ENCODE measurements at places on chromosomes 12 and 14.

- no peak for DNase-seq
Observed at GRCh38 chr14:99627510-99628381, 17.2 kb upstream of the HHIPL1 start.

DNA sequence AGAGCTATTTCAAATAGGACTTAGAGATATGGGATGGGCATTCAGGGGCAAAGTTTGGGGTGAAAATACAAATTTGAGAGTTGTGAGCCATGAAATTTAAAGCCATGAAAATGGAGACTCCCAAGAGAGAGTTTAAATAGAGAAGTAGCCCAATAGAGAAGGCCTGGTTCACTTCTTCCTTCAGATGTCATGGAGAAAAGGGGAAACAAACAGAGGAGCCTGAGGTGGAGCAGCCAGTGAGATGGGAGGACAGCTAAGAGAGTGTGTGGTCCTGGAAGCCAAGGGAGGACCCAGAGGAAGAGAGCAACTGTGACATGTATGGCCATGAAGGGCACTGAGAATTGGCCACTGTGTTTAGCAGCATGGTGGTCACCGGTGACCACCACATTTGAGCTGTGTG, 12.3 kb upstream of the DYNLL1 start:
- no peak for DNase-seq

GRCh38 chr12:56590237-56590830, 39.8 kb downstream of the BAZ2A start:
- peak; percentile 44 for DNase-seq

DNA sequence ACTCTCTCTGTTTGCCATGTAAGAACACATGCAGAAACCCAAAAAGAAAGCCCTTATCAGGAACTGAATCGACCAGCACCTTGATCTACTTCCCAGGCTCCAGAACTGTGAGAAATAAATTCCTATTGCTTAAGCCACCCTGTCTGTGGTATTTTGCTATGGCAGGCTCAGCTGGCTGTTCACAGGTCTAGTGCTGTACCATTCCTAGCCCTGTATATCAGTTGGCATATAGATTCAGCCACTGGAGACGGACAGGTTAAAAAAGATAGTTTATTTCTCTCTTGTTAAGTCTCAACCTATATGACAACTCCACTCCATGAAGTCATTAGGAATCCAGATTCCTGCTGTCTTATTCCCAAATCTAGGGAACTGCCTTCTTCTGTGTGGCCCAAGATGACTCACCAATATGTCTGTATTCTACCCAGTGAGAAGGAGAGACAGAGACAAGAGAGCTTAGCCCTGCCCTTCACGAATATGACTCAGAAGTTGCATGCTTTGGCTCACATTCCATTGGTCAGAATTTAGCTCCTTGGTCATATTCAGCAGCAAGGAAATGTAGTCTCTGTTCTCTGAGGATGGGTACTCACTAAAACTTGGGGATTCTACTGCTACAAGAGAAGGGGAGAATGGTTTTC, 57.0 kb downstream of the PLEKHG7 start:
- DNase-seq, result peak; percentile 50

GRCh38 chr12:104079024-104079423, 14.7 kb downstream of the HCFC2 start:
- DNase-seq, result no peak

GRCh38 chr14:39426605-39427004, 5.6 kb downstream of the FBXO33 start:
- peak; percentile 19 for DNase-seq

DNA sequence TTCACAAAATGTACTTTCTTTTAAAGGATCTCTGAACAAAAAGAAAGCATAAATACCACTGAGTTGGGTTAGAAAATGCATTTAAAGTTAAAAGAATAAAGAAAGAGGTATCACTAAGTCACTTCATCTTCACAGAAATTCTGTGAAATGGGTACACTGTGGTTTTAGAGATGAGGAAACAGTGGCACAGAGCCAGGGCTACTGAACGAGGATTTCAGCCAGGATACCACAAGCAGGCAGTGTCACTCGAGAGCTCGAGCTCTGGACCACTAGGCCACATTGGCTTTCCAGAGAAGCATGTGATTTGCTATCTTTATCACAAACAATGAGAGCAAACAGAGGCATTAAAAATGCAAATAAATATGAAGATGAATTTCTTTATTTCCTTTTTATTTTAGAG, 51.0 kb downstream of the WDHD1 start:
- no peak for DNase-seq

DNA sequence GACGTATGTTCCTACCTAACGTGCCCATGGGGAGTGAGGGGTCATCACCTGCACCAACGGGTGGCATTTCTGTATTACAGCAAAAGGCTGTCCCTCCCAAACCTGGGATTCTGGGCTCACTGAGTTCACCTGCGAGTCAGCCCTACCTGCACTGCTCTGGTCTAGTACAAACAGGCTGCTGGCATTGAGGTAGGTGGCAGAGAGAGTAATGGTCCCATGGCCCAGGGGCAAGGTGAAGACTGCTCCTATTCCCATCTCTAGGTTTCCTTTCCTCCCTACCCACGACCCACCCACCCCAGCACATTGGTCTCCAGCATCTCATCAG, 421 bp downstream of the SUOX start:
- DNase-seq, result no peak

- DNase-seq, result no peak
Observed at GRCh38 chr12:128761379-128761790, 62.4 kb downstream of the SLC15A4 start.

DNA sequence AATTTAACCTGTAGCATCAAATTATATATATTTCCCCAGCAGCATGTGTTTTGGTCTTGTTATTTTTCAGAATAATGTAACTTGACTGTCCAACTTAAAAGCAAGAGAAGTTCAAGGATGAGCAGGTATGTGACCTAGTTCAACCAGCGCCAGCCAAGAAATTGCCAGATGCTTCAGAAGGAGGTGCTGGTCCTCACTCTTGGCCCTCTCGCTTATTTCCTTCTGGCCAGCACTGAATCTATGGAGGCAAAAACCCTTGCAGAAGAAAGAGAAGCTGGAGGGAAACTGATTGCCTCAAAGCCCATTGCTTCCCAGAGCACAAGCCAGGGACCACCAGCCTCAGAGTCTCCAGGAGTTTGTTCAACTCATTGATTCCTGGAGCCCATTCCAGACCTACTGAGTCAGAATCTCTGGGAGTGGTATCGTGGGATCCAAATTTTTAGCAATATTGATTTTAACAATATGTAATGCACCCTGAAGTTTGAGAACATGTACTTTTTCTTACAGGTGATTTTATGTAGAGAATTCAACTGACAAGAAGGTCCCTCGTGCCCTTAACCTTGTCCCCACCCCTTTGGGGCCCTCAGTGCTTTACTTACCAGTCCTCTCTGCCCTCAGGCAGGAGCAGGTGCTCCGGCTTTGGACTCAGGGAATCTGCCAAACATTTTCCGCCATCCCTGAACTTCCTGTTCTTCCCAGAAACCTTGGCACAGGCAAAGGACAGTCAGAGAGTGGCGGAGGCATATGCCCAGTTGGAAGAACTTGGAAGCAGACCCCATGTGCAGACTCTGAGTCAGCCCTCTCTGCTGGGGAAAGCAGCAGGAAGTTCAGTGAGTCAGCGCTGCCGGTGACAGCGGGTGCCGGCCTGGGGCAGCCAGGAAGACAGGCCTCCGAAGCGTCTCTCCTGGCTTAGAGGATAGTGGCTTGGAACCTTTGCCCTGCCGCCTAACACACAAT, 10.4 kb downstream of the BEST3 start:
- peak; percentile 66 for DNase-seq

DNA sequence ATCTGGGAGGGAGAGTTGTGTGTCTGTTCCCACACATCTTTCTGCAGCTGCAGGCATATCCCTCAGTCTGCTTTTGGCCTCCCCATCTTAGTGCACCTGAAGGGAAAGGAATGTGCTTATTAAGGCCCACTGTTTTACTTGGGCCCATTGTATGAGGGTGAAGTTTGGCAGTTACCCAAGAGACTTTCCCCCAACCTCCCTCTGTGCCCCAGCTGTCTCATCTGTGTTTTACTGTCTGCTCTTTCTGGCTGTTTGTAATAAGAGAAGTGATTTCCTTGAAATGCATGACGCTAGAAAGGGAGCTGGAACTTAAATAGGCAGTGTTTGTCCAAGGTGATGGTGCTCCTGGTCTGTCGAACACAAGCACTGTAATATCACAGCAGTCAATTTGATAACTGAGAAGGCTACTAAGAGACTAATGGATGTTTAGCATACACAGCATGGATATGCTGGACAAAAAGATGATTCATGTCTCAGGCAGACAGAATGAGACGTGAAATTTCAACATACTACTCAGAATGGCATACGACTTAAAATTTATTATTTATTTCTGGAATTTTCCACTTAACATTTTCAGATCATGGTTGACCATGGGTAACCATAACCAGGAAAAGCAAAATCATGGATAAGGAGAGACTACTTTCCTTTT, 43.6 kb downstream of the FSCB start:
- no peak for DNase-seq

- DNase-seq, result no peak
Observed at GRCh38 chr14:106622200-106622745, 1095.9 kb downstream of the TMEM121 start.

- DNase-seq, result no peak
Observed at GRCh38 chr14:28704153-28704552, 62.4 kb upstream of the FOXG1 start.

DNA sequence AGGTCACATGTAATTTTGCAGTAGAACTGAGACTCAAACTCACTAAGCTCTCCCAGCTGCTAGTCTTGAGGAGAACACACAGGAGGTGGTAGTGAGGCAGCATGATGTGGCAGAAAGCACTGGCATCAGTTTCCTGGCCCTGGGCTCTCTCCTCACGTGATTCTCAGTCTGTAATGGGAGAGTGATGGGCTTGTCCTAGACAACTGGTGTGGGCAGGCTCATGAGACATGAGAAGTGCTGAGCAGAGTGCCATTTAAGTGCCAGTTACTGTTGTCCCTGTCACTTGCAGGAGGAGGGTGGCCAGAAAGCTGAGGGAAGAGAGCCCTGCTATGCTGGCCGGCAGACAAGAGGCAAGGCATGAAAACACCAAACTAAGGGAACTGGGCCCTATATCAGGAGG, 48.5 kb upstream of the OVCH1 start:
- no peak for DNase-seq

DNA sequence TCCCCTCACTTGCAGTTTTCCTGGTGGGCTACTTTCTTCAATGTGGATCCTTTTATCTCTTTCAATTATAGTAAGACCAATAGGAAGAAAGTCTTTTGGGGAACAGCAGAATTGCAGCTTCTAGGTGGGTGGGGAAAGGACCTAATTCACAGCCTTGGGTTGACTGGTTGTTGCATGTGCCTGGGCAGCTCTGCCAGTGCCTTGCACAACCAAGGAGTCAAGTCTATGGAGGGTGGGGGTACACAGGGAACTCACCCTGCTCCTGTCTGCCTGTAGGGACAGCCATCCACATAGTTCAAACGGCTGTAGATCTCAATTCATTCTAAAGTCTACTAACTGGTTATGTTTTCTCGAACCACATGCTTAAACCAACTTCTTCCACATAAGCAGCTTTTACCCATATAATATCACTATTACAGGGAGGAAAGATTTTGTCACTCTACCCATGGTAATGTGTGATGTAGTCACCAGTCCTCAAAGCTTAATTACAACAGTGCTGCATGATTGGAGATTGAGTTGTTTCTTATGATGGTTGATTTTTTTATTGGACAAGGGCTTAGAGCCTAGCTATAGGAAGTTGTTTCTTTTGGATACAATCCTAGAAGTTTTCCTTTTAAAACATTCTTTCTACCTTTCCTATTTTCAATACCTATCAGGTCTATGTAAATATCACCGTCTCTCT, 117.7 kb upstream of the FRMD6 start:
- DNase-seq, result no peak

- no peak for DNase-seq
Observed at GRCh38 chr14:104134061-104134965, 4.1 kb upstream of the KIF26A start.

DNA sequence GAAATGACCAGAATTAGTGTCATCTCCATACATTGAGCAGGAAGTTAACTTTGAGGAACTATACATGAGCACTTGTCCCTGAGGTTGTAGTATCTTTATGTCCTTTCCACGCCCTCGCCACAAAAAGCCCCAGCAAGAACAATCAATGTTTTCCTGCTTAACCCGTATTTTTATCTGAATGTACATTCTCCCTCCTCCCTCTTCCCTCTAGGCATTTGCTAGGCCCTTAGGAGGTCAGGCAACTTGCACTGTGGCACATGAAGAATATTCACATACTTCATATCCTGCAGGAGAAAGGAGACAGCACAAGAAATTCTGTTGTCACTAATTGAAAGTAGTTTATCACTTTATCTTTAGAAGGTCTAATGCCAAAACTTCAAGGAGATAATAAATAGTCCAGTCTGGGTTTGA, 18.1 kb upstream of the DUSP6 start:
- no peak for DNase-seq

- DNase-seq, result no peak
Observed at GRCh38 chr14:25079311-25079710, 29.4 kb upstream of the STXBP6 start.

- no peak for DNase-seq
Observed at GRCh38 chr12:53467880-53468279, 16.0 kb downstream of the PCBP2 start.

DNA sequence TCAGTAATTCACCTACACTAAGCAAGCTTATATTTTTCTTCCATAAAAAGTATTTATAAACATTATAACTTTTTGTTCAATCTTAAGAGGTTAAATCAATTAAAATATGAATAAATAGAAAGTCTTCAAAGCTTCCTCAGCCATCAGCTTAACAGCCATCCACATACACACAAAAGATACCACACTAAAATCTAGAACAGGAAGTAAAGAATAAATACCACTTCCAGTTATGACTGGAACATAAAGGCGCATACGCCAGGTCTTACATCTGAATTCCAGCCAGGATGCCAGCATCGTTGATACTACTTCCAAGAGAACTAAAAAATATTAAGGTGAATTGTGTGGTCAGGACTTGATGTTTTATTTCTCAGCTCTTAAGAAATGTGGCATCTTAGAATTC, 17.0 kb downstream of the SIX1 start:
- no peak for DNase-seq

GRCh38 chr12:90690120-90690519, 264.9 kb downstream of the CCER1 start:
- no peak for DNase-seq

DNA sequence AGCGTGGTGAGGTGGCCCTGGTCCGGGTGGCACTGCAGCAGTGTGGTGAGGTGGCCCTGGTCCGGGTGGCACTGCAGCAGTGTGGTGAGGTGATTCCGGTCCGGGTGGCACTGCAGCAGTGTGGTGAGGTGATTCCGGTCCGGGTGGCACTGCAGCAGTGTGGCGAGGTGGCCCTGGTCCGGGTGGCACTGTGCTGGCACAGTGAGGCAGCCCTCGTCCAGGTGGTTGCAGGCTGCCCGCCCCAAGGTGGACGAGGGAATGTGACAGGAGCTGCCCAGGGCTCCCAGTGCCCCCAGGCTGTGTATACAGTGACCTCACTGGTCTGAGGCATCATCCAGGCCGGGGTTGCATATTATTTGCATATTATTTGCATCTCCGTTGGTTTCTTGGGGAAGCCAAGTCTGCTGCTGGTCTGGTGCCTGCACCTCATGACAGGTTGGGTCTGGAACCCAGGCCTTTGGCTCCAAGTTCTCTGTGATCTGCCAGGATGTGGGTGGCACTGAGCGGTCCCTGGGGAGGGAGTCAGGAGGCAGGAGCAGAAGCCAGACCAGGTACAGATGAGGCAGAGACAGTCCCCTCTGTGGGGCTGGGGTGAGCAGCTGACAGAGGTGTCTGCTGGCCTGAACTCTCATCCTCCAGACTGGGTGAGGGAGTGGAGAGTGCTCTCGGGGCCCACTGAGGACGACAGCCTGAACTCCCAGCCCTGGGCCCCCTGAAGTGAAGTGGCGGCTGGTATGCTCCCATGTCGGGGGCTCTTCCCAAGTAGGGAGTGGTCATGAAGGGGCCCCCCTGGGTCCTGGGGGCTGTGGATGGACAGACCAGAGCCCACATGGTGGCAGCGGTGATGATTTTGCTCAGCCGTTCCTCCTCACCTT, 79.3 kb downstream of the KIF26A start:
- DNase-seq, result no peak

All from SW480 (cell line).